ENCODE measurements at places on chromosomes 2 and 18.

GRCh38 chr18:14974576-14974975 lies 226.6 kb downstream of the ANKRD30B start:
- no peak for DNase-seq

DNA sequence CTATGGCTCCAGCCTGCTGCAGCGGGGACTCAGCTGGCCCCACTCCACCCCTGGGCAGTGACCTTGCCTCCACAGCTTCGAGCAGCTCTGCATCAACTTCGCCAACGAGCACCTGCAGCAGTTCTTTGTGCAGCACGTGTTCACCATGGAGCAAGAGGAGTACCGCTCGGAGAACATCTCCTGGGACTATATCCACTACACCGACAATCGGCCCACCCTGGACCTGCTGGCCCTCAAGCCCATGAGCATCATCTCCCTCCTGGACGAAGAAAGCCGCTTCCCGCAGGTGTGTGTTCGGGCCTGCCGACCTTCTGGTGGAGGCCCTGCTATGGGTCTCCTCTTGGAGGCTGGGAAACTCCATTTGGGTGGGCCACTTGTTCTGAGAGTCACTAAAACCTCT lies 48.6 kb downstream of the MYO7B start:
- DNase-seq: no peak

DNA sequence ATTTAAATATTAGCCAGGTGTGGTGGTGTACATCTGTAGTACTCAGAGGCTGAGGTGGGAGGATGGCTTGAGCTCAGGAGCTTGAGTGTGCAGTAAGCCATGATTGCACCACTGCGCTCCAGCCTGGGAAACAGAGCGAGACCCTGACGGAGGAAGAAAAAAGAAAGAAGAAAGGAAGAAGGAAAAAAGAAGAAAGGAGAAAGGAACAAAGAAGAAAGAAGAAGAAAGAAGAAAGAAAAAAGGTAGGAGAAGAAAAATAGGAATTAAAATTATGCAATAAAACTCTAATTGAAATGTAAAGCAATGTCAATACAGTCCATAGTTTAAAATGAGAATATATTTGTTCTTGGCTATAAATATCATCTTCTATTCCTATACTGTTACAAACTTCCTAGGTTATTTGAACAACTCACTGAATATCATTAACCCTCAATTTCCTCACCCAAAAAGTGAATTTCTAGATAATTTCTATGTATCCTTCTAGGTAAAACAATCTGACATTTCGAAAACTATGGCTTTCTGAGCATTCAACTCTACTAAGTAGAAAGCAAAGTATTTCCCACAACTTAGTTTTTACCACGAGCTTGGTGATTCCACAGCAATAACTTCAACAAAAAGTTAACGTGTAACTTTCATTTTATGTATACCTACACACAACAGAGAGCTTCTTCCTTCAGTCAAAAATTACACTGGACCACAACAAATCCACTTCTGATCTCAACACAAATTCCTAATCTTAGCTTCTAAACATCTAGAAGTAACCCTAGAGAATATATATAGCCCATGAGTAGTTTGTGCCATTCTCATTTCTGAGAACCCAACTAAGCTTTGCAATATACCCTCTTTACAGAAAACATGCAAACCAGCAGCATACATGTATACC lies 19.7 kb downstream of the LPIN2 start:
- DNase-seq: no peak

GRCh38 chr2:96470636-96471035 lies 34.5 kb downstream of the NEURL3 start:
- DNase-seq: no peak

DNA sequence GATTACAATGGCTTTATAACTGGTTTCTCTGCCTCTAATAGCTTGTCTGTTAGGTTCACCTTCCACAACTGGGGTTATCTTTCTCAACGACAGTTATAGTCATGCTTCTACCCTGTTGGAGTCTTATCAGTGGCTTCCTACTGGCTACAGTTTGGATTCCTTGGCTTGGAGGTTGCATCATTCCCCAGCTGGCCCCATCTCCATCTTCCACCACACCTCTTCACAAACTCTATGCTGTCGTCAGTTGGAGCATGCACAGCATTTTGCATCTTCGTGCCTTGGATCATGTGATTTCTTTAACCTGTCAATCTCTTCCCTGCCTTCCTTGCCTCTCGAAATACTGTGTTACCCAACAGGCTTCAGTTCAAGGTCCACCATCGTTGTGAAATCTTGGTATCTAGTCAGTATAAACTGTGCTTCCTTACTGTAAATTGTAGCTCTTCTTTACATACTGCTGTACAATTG lies 316.3 kb upstream of the CXCR4 start:
- no peak for DNase-seq

DNA sequence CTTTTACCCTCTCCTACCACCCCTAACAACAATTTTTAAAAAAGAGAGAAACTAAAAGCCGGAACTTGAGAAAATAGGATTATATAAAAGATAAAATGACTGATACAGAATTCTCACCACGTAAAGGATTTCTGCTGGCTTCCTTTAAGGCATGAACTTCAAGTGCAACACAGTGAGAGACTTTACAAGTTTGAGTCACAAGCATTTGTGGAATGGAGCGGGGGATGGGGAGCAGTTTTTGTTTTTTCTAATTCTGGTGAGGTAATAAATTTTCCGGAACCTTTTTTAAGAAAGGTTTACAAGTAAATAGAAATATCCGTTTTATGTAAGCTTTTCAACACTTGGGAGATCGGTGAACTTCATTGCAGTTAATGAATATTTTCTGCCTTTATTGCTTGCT lies 1.8 kb upstream of the CDH2 start:
- no peak for DNase-seq

DNA sequence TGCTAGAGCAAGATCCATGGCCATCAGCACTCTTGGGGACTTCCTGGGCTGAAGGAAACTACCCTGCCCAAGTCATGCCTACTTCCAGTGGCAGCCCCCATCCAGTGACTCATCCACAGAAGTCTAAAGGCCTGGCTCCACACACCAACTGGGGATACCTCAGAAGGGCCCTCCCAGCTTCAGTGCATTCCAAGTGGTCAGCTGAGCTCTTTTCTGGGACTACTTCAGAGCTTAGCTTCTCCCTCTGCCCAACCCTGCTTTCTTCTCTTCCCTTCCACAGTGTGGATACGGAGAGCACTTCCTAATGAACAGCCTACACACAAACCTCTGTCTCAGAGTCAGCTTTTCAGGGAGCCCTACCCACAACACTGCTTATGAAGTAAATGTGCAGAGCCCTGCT lies 66.5 kb downstream of the CLHC1 start:
- no peak for DNase-seq

DNA sequence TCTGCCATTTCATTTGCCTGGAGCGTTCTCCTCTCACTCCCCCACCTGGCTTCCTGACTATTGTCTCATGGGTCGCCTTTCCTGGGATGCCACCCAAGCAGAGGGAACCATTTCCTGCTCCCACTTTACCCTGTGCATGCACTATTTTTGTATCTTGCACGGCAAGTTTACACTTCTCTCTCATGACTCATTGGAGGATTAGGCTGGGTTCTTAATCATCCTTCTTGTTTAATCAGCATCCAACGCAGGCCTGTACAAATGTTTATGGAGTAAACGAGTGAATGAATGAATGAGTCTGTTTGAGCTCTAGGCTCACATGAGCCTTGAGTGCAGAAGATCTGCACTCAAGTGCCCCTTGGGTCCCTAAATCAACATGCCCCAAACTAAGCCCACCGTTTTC lies 3.8 kb upstream of the ARHGAP25 start:
- no peak for DNase-seq

DNA sequence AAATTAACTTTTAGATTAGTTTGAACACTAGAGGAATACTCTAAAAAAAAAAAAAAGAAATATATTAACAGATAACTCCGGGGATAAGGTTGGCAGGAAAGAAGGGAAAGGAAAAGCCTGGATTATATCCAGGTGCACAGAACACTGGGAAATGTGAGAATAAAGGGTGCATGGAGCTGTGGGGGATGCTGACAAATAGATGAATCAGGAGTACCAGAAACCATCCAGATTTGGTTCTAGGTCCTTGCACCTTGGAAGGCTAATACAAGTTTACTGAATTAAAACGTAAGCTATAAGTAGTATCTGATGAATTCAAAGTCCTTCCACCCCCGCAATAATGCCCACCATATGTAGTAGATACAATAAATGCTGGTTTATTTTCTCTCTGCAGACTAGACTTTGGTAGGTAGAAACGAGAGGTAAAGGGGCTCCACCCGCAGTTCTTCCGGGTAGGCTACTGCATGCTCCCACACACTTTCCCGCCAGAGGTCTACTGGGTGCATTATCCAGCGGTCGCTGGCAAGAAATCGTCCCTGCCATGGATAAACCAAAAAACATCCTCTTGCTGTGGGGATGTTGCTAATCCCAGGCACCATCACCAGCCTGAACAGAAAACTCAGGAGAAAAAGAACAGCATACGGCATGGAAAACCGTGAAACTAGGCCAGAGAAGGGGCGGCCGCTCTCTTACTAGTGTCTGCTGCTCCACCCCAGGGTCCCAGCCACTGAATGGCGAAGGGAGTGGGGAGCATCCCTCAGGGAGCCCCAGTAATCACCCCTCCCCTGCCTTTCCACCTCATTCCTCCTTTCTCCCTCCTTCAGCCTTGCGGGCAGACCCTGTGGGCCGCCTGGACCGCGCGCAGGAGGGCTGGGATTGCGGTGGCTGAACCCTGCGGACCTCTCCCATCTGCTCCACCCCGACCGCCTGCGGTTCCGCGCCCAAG lies 1.5 kb downstream of the CNRIP1 start:
- DNase-seq: no peak

DNA sequence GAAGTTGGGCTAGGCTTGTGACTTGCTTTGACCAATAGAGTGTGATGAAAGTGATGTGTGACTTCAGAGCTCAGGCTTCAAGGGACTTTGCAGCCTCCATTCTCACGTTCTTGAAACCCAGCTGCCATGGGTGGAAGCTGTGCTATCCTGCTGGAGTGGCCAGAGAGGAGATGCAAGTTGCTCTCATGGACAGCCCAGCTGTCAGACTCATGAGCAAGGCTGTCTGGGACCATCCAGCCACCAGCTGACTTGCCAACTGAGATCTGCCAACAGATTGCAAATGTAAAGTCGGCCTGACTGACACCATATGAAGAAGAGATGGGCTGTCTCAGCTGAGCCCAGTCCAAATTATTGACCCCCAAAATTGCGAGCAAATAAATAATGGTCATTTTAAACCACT lies 226.4 kb upstream of the CXCR4 start:
- no peak for DNase-seq

DNA sequence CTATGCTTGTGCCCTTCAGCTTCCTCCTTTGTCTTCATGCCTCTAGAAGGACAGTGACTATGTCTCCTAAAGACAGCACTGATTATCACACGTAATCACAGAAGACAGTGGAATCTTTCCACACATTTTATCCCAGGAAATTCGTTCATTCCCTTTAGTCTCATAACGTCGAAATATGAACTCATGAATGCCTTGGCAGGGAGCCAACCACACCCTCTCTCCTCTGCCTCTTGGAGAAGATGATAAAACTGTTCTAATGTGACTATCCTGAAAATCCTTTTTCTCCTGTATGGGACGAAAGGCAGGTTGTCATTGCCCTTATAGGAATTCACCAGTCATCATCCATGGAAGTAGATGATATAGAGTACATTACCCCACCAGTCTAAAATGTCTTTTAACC lies 726.6 kb upstream of the FANCL start:
- DNase-seq: no peak

DNA sequence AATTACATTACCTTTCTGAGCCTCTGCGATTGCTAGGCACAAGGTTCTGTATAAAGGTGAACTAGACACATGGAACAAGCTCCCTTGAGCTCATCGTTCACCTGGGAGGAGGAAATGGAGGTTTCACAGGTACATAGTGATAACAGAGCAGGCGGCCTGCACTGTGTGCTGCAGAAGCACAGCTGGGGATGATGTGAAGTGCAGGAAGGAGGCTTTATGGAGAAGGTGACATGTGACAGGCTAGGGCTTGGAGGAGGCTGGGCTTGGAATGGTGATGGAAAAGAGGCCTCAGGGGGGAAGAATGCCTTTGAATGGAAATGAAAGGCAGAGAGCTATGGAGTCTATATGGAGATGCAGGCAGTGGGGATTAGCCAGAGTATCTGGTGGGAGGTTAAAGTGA lies 22.9 kb downstream of the MARCHF4 start:
- no peak for DNase-seq

DNA sequence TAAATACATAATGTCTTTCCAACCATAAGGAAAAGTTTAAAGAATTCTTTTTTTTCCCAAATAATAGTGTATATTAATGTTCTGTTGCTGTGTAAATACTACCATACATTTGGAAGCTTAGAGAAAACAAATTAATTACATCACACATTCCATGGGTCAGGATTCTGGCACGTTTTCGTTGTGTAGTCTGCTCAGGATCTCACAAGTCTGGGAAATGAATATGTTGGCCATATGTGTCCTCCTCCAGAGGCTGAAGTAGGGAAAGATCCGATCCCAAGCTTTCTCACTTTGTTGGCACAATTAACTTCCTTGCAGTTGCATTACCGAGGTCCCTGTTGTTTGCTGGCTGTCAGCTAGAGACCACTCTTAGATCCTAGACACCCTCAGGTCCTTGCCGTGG lies 83.9 kb downstream of the RPRM start:
- DNase-seq: no peak

DNA sequence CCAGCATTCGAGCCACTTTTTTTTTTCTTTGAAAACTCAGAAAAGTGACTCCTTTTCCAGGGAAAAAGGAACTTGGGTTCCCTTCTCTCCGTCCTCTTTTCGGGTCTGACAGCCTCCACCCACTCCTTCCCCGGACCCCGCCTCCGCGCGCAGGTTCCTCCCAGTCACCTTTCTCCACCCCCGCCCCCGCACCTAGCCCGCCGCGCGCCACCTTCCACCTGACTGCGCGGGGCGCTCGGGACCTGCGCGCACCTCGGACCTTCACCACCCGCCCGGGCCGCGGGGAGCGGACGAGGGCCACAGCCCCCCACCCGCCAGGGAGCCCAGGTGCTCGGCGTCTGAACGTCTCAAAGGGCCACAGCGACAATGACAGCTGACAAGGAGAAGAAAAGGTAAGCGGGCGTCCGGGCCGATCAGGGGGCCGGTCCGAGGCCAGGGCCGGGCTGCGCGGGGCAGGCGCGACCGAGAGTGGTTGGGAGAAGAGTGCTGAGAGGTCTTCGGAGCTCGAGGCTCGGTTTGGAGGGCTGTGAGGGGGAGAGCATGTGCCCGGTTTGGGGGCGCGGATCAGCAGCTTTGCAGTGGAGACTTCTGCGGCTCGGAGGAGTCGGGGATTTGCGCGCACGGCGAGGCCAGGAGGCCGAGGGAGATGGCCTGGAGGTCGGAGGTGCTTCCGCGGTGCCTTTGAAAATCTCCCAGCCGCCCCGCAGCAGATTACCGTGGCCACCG lies 502 bp downstream of the EPAS1 start:
- DNase-seq: no peak

- no peak for DNase-seq
These were observed 79.4 kb upstream of the TCF7L1 start for GRCh38 chr2:85053802-85054201.

All from AML-193 (cell line).